ENCODE measurements at places on chromosomes 1 and 21.
A peak's percentile ranks its signal among the peaks of the same experiment; 100 is the strongest.

- DNase-seq, result no peak
Observed at GRCh38 chr1:2474104-2474844, 1.8 kb upstream of the PLCH2 start.

DNA sequence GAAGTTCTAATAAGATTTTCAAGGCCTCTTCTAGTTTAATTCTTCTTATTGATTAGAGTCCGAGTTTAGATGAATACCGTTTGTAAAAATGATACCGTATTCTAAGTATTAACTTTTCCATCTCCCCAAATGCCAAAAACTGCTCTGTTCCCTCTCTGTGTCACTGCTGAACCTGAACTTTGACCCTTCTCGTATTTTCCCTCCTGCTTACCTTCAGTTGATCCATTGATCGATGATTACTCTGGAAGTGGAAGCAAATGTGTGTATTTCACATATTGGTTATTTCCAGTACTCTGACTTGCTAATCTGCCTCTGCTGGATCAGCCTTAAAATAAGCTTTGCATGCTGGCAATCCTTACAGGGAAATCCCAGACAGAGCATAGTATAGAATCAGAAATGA lies 68.5 kb downstream of the KIF1B start:
- no peak for DNase-seq

GRCh38 chr1:35884934-35885333 lies 1.9 kb downstream of the AGO1 start:
- DNase-seq, result no peak

GRCh38 chr21:35438643-35439404 lies 389.7 kb upstream of the RUNX1 start:
- DNase-seq, result no peak

DNA sequence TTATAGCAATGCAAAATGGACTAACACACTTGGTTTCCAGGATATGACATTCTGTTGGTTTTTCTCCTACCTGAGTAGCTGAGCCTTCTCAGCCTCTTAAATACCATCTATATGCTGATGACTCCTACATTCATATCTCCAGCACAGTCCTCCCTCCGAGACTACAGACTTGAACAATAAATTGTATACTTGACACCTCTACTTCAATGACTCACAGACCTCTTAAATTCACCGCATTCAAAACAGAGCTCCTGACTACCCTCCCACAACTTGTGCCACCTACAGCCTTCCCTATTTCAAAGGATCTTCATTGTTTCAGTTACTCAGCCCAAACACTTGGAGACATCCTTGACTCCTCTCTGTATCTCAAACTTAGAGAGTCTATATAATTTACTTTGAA lies 66.8 kb upstream of the ASB17 start:
- DNase-seq, result no peak

DNA sequence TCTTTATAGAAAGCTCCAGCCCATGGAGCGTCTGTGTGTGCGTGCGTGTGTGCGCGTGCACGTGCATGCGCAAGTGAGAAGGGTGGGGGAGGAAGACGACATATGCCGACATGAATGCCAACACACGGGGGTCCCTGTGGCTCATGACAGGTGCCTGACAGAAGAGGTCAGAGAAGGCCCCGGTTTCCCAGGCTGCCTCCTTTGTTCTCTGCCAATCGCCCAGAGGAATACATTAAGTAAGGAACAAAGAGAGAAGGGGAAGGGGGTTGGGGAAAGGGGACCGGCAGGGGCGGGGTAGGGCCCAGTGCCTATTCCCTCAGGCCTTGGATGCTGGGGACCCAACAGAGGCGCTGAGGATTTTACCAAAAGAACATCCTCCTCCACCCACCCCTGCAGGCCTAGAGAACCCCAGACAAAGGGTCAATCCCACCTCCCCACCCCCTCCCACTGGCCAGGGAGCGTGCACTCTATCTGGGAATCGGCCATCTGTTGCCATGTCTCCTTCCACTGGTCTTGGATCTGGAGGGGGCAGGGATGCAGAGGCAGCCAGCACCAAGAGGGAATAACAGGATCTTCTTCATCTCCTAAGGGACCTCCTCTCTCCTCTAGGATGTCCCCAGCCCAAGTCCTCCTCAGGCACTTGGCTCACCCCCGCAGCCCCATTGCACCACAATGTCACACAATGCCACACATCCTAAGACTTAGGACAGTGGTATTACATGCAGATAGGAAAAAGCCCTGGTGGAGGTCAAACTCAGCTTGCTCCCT lies 39.4 kb downstream of the PIK3C2B start:
- peak; percentile 64 for DNase-seq

GRCh38 chr1:20480243-20480944 lies 5.6 kb downstream of the CAMK2N1 start:
- DNase-seq, result no peak

DNA sequence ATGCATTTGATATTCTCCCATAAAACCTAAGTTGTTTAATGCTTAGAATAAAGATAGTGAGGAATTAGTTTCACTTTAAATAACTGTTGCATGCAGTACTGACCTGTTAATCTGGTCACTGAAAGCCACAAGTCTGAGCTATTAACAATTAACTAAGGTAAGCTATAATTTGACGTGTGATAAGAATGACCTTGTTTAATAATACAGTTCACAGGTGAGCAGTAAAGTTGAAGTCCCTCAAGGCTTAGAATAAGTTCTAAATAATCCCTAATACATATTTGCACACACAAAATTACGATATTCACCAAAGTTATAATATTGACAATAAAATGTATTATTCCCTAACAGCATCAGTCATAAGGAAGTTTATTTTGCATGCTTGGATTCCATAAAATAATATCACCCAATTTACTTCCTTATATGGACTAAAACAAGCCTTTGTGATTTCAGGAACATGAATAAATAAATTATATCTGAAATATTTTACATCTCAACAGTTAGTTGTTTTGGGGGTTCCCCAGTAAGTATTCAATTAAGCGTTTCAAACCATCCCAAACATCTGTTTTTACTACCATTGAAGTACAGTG lies 70.6 kb upstream of the CHRM3 start:
- no peak for DNase-seq

DNA sequence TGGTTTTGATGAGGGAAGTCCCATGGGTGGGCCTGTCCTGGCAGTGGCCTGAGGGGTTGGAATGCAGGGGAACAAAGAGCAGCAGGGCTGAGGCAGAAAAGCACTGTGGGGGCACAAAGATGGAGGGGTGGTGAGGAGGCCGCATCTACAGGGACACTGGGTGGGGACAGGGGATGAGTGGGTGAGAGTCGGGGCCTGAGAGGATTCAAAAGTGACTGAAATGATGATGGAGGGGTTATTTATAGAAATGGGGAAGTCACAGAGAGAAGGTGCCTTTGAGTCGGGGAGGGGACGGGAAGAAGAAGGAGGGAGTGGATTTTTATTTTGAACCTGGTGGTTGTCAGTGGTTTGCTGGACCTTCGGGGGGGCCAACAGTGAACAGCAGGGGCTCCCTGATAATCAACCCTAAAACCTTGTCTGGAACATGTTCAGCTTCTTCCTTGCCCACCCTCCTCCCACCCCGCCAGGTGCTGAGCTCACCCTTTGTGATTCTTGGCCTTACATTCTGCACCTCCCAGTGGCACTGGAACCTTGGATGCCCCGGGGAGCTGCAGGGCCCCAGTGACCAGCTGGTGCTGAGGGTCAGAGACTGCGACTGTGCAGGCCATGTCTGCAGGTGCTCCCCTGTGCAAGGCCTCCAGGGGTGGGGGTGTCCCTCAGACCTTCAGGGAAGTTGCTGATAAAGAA lies 42.9 kb downstream of the IER5 start:
- peak; percentile 82 for DNase-seq

- DNase-seq, result peak; percentile 27
Observed at GRCh38 chr1:6137758-6138157, 42.4 kb downstream of the CHD5 start.

- no peak for DNase-seq
Observed at GRCh38 chr21:29245104-29245643, 53.5 kb upstream of the BACH1 start.

DNA sequence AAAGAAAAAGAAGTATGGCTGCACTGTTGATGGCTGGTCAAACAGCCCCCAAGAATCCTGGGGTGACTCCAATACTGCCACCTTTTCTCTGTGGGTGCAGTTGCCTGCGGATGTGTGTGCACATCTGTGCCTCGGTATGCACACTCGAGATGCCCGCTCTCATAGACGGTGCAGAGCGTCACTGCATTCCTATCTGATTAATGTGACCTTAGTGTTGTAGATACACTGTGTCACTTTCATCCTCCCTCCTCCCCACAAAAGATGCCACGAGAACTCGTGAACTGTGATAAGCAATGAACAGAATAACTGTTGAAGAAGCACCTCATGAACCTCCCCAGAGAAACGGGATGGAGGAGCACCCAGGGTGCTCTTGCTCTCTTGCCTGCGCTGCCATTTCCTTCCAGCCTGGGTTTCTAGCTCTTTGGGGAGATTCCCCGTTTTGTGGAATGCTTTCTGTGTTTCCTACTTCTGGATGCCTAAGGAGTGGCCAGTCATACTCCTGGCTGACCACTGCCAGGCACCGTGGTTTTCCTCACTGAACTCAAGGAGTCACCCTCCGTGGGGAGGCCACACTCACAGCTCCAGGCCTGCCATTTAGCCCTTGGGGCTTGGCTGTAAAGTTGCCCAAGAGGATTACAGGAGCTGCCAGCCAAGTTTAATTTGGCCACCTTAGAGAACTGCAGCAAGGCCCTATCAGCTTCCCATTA lies 32.0 kb downstream of the NTPCR start:
- no peak for DNase-seq

DNA sequence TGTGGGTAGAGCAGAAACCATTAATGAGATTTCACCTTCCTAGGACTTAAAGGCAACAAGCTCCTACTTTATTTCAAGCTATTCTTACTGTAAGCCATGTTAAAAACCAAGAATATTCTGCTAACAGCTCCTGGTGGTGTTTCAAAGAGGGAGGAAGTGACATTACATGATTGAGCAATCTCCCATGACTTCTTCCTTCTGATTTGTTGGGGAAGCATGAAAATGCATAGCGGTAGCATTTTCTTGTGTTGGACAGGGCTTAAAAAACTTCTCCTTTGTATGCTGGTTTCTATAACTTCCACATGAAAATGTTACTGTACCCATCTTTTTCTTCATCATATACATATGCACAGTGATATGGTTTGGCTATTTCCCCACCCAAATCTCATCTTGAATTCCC lies 297.0 kb upstream of the SNX7 start:
- no peak for DNase-seq

DNA sequence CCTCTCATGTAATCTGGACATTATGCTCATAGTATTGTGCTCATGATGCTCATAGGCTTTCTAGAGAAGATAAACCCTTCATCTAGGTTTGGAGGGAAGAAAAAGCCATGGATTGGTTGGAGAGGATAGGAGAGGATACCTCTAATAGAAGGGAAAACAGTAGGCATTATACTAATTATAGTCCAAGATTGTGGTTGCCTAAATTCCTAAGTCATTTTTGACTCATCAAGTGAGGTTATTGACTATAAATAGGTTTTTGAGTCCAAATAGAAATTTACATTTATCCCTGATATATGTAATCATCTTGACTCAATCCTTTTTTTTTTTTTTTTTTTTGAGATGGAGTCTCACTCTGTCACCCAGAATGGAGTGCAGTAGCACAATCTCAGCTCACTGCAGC lies 5.0 kb downstream of the SYT11 start:
- no peak for DNase-seq

DNA sequence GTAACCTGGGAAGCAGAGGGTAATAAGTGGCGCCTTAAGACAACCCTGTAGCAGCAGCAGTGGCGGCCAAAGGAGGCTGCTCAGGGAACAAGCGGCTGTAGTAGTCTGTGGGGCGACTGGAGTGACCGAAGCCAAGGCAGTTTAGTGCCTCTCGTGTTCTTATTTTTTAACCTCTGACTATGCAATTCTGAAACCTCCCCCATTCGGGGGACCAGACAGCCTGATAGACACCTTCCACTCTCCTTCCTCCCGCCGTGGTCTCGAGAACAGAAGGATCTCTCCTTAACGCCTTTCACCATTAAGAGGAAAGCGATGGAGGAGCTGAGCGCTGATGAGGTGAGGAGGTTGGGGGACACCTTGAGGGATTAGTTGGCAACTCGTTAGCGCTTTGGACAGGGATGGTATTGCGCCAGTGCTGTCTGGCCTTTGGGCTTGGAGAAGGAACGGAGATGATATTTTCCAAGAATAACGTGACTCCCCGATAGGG lies 644 bp downstream of the UBE4B start:
- no peak for DNase-seq

GRCh38 chr1:177902266-177902665 lies 67.6 kb downstream of the SEC16B start:
- DNase-seq, result no peak

DNA sequence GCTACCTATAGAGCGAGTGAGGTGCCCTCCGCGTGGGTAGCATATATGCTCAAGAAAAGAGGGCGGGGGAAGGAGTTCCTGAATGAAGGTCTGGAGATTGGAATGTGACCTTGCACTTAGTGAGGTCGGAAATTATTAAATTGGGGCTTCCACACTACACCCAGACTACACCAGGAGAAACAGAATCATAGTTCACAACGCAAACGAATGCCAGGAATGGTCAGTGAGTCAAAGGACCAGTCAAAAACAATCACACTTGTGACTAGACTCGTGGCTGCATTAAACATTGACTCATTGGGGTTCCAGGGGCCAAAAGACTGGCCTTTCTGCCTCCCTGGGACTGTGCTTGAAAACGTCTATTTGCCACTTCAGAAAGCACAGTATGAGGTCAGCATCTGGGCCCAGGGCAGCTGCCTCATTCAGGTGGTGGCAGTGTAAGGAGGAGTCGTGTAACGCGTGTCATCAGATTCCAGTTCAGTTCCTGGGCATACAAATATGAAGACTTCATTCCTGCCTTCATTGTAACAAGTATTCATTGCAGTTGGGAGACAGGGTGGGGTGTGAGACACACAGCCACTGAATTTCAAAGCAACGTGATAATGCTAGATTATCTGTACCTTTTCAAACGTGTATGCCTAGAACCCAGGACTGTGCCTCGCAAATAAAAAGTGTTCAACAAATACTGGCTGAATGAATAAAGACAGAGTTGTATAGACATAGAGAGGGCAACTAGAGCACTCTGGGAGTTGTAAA lies at the start of gene YOD1:
Gene YOD1 (minus strand): TSS at position 18 of the 753 bp plus-strand sequence. CDS start 178 bp downstream, outside the sequence.
- no peak for DNase-seq

DNA sequence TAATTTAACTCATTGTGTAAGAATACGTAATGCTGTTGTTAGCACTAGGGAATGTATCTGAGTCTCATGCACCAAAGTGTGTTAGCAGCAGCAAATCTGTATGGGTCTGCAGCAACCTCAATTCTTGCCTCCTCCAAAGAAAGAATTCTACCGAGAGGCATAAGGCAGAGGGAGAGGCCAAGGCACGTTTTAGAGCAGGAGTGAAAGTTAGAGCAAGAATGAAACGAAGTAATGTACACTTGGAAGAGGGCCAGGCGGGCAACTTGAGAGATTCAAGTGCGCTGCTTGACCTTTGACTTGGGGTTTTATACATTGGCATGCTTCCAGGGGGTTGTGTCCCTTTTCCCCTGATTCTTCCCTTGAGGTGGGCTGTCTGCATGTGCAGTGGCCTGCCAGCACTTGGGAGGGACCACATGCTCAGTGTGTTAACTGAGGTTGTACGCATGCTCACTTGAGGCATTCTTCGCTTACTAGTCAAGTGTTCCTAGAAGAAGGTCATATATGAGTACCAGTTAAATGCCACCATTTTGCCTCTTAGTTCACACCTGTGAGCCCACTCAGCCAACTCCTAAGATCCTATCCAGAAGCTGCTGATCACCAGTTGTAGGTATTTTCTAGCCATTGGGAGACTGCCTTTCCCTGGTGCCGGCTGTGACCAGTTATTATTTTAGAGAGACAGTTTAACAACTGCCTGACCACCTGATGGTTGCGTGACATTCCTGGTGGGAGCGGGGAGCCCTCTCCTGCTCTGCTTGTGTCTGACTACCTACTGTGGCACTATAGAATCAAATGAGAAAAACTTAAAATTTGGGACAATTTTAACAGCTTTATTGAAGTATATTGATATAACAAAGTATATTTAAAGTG lies 2.7 kb upstream of the CNN3 start:
- no peak for DNase-seq

GRCh38 chr1:11350265-11350664 lies 77.3 kb downstream of the UBIAD1 start:
- DNase-seq, result no peak
